Right ventricle myocardium superior (tissue), 1 donor: ENCODE measurements at places on chromosomes 16 and 17. TPM values are rescaled to one million over a fixed set of nuclear protein-coding genes. Genes with fewer than 3 reads are reported as not detected.

DNA sequence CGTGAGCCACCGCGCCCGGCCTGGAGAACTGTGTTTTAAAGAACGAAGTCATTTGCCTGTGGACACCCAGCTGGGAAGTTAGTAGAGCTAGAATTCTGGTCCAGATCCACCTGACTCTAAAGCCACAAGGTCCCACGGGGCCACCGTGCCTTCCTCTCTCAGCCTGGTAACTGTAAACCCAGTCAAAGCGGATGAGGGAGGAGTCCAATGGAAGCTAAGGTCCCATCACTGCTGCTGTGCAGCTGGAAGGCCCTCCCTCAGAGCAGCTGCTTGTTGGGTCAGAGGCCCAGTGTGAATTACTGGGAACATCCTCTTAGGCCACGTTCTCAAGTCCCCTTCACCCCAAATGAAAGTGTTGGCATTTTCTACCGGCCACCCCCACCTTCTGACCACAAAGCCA is 48.8 kb upstream of the CACNG5 start:
- no peak for DNase-seq

NOMO2 gene
- total RNA-seq: 186 TPM

- DNase-seq: no peak
These were observed 59.3 kb upstream of the CDH11 start for GRCh38 chr16:65181071-65181561.

MGAT5B gene
- not detected for total RNA-seq

GRCh38 chr16:61374071-61374470 is 662.2 kb downstream of the CDH8 start:
- no peak for DNase-seq

NETO2 gene
- 2.0 TPM for total RNA-seq

CIBAR2 gene
- not detected for total RNA-seq

DNA sequence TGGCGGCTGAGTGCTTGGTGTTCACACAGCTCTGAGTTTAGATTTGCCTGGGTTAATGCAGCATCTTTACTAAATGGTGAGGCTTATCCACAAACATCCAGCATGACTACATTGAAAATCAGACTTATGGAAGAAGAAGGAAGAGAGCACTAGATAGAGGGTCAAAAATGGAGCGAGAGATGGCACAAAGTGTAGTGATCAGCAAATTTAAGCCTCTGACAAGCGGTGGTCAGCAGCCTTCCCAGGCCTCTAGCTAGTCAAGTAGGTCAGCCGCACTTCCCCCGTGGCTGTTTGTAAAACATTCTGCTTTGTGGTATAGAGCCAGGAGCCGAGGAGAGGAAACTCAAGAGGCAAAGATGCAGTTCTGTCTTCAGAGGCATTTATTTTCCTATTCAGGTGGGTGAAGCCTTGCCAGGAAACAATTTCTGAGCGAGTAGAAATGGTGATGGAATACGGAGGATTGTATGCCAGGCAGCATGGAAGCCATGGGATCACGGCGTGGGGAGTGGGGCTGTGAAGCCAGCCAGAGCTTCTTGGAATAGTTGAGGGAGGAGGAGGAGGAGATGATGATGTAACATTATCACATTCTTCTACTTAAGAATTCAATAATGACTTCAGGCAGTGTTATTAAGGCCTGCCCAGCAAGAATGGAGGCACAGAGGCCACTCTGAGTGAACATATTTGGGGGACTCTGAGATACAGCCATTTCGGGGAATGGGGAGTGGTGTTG is 118.9 kb downstream of the MSI2 start:
- no peak for DNase-seq

- no peak for DNase-seq
These were observed 3.4 kb upstream of the PDZD9 start for GRCh38 chr16:22004341-22004740.
